ENCODE measurements at places on chromosomes 5 and 9. TPM values are rescaled to one million over a fixed set of nuclear protein-coding genes. Genes with fewer than 3 reads are reported as not detected.

The CD14 gene
- total RNA-seq, result 1.0 TPM

The FAT2 gene
- not detected for total RNA-seq

The WWC1 gene
- total RNA-seq, result 4.6 TPM

The TMEM232 gene
- total RNA-seq, result 1.5 TPM

The FOXD4L3 gene
- total RNA-seq, result not detected

The PDE6A gene
- not detected for total RNA-seq

DNA sequence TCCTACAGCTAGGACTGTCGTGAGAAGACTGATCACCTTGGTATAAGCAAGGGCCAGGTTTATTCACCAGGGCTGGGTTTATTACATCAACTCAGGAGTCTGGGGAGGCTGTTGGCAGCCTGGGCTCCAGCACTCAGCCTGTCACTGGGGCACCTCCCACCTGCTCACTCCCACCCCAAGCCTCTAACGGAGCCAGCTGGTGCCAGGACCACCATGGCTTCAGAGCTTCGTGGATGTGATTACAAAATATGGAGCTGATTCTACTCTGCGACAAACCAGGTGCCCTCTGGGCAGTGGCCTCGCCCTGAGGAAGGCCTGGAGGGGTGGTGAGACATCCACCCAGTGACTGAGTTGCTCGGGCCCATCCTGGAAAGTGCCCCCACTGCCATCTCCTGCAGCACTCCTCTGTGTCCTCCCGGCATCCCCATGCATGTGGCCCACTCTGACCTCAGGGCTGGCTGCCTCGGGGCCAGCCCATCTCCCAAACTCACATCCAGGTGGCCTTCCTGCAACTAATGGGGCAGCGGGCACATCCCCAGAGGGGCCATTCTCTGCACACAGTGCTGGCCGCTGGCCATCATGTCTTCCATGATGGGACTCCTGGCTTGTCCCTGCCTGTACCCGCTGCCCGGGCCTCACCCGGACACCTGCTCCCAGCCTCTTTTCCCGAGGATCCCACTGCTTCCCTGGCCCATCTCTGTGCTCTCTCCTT, 49.6 kb downstream of the SECISBP2 start:
- H3K36me3 ChIP-seq, result no peaks in the 10 kb centered on the region
- H3K27me3 ChIP-seq, result no peaks in the 10 kb centered on the region
- H3K27ac ChIP-seq, result no peak overlapping the region
- no peak overlapping the region for H3K4me3 ChIP-seq

DNA sequence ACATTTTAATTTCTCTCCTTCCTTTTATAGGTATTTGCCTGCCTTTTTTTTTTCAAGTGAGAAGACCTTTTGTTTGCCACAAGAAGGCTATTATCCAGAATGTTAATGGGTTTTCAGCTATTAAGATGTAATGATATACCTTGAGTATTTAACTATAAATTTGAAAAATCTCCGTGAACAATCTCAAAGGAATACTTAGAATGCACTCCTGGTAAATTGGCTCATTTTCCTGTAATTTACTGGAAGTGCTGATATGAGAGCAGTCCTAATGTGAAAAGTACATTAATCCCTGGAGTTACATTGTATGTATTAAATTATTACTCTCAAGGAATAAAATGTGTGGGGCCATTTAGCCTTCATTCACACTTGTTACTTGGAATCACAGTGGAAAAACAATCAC, 32.4 kb downstream of the AOPEP start:
- no peak overlapping the region for H3K4me3 ChIP-seq
- H3K27me3 ChIP-seq, result no peaks in the 10 kb centered on the region
- no peak overlapping the region for H3K27ac ChIP-seq
- peaks cover 4% of the 10 kb centered on the region for H3K36me3 ChIP-seq

GRCh38 chr5:41346609-41347008, 133.3 kb upstream of the C6 start:
- no peaks in the 10 kb centered on the region for H3K4me1 ChIP-seq
- no peak overlapping the region for H3K4me3 ChIP-seq
- no peaks in the 10 kb centered on the region for H3K27me3 ChIP-seq
- no peak overlapping the region for H3K27ac ChIP-seq

DNA sequence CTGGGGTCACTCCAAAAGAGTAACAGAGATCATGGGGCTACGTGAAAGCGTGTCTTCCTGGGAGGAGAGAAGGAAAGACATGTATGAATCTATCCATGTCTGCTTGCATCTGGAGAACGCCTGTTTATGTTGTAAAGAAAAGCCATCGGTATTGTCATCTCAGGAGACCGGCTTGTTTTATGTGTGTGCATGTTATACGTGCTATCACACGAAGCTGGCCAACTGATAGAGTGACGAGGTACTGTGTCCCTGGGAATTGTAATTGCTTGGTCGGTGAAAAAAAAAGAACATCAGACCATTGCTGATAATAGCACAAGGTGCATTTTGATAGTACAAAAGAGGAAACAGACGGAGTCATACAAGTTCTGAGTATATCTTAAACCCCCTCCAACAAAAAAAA, 370 bp upstream of the CDH6 start:
- H3K4me3 ChIP-seq, result peak overlapping the region; percentile 83
- peaks cover 36% of the 10 kb centered on the region for H3K4me1 ChIP-seq
- peaks cover 26% of the 10 kb centered on the region for H3K27me3 ChIP-seq
- DNase-seq, result no peak
- H3K36me3 ChIP-seq, result no peaks in the 10 kb centered on the region
- H3K27ac ChIP-seq, result no peak overlapping the region

DNA sequence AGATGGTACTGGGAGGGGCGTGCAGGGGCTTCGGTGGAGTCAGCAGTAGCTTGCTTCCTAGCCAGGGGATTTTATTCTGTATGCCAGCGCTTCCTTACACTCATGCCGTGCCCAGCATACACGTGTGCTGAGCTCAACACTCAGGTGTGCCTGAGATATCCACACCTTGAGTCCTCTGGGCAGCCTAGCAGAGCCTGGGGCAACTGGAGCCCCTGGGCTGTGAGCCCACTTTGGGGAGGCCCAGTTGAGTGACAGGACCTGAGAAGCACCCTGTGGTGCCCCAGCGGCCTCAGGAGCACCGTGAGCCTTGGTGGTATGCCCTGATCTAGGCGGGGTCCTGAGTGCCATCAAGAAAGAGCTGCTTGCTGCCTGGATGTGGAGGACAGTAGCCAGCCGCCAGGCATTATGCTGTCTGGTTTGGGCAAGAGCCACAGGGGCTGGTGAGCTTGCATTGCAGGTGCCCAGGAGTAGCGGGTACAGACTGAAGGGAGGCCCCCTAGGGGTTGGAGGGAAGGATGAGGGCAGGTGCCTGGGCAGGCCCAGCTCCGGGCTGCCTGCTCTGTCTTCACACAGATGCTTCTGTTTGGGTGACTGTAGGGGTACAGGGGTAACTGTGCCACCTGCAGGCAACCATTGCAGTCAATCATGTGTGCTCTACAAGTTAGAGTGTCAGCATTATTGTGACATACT, 42.9 kb downstream of the BNIP1 start:
- H3K27me3 ChIP-seq, result peaks cover 38% of the 10 kb centered on the region
- no peaks in the 10 kb centered on the region for H3K36me3 ChIP-seq
- no peaks in the 10 kb centered on the region for H3K4me1 ChIP-seq
- no peak overlapping the region for H3K27ac ChIP-seq
- no peak overlapping the region for H3K4me3 ChIP-seq
- no peak for DNase-seq

DNA sequence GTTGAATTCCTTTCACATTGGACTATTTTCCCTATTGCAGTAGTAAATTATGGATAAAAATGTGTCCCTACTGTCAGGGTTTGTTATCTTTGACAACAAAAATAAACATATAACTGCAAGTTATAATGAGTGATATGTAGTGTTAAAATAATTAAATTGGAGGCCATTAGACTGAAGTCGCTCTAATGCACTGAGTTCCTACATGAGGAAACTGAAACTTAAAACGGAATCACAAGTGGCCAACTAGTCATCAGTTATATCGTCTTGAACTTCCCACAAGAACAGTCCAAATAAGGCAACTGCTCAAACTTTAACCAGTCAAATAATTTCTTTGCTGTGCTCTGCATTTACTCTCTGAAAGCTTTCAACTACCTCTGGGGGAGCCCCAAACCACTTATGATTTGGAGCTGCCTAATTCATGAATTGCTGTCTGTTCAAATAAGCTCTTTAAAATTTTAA, 2.1 kb upstream of the IFT74 start:
- peak; percentile 17 for DNase-seq
- H3K4me1 ChIP-seq, result peaks cover 52% of the 10 kb centered on the region
- H3K27ac ChIP-seq, result no peak overlapping the region

DNA sequence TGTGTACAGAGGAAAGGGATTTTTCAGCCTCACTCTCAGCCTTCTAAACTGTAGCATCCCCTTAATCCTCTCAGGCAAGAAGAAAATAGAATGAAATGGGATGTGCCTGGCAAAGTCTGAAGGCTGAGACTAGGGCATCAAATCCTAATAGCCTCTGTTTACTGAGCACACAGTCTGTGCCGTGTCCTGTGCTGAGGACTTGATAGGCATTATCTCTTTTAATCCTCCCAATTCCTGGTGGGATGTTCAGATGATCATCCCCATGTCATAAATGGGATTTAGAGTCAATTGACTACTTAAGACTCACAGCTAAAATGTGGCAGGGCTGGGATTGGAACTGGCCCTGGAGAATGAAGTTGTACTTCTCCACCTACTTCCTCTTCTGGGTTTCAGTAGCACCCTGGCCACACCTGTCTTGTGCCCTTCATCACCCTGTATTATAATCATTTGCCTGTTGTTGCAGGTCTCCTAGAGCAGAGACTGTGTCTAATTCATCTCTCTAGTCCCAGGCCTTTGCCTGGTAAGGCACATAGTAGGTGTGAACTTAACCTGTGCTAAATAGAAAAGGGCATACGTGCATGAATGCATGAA, 81.0 kb downstream of the WWC1 start:
- H3K4me1 ChIP-seq, result no peaks in the 10 kb centered on the region
- peaks cover 4% of the 10 kb centered on the region for H3K27me3 ChIP-seq
- no peak for DNase-seq
- H3K27ac ChIP-seq, result no peak overlapping the region
- H3K4me3 ChIP-seq, result no peak overlapping the region

GRCh38 chr5:66851306-66851705, 255.1 kb downstream of the MAST4 start:
- H3K27ac ChIP-seq, result no peak overlapping the region
- no peaks in the 10 kb centered on the region for H3K36me3 ChIP-seq
- H3K4me1 ChIP-seq, result peaks cover 27% of the 10 kb centered on the region
- no peak overlapping the region for H3K4me3 ChIP-seq

- H3K27me3 ChIP-seq, result no peaks in the 10 kb centered on the region
- H3K4me1 ChIP-seq, result no peaks in the 10 kb centered on the region
- H3K4me3 ChIP-seq, result no peak overlapping the region
- DNase-seq, result no peak
- no peaks in the 10 kb centered on the region for H3K36me3 ChIP-seq
These were observed 250.8 kb downstream of the DMRT2 start for GRCh38 chr9:1300941-1301340.

DNA sequence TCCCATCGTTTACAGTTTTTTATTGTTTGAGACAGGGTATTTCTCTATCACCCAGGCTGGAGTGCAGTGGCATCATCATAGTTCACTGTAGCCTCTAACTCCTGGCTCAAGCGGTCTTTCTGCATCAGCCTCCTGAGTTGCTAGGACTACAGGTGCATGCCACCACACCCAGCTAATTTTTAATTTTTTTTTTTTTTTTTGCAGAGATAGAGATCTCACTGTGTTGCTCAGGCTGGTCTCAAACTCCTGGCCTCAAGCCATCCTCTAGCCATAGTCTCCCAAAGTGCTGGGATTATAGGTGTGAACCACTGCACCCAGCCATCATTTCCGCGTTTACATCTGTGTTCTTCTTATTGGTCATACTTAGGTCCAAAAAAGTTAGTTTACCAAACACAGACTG, 53.6 kb downstream of the FSD1L start:
- H3K27ac ChIP-seq, result no peak overlapping the region
- 0 out of 2 replicates have a peak, but pooled peaks cover 9% of the 10 kb centered on the region for H3K36me3 ChIP-seq
- no peaks in the 10 kb centered on the region for H3K27me3 ChIP-seq
- H3K4me1 ChIP-seq, result peaks cover 52% of the 10 kb centered on the region

DNA sequence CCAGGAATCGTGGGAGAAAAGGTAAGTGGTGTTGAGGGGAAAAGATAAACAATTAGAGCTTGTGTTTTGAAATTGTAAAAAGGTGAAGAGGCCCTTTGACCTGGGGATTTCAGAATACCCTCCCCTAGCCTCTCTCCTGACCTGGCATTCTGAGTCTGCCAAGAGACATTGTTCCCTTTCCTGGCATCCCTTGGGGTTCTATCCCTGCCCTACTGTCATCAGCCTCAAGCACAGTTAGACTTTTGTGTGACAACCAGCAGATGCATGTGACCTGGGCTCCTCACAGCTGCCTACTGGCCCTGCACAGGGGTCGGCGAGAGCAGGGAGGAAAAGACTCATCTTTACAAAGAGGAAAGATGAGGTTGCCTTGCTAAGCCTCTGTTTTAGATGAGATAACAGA, 72.2 kb upstream of the ORM1 start:
- peaks cover 13% of the 10 kb centered on the region for H3K36me3 ChIP-seq
- H3K4me3 ChIP-seq, result peak overlapping the region; percentile 68
- H3K4me1 ChIP-seq, result peaks cover 15% of the 10 kb centered on the region
- DNase-seq, result no peak
- H3K27ac ChIP-seq, result peak overlapping the region; percentile 87
